ENCODE measurements at places on chromosomes 13 and 19.

GRCh38 chr19:21513651-21514050 lies 8.2 kb downstream of the ZNF429 start:
- no peak for DNase-seq

- DNase-seq = no peak
These were observed 19.0 kb downstream of the AKT2 start for GRCh38 chr19:40266119-40266518.

DNA sequence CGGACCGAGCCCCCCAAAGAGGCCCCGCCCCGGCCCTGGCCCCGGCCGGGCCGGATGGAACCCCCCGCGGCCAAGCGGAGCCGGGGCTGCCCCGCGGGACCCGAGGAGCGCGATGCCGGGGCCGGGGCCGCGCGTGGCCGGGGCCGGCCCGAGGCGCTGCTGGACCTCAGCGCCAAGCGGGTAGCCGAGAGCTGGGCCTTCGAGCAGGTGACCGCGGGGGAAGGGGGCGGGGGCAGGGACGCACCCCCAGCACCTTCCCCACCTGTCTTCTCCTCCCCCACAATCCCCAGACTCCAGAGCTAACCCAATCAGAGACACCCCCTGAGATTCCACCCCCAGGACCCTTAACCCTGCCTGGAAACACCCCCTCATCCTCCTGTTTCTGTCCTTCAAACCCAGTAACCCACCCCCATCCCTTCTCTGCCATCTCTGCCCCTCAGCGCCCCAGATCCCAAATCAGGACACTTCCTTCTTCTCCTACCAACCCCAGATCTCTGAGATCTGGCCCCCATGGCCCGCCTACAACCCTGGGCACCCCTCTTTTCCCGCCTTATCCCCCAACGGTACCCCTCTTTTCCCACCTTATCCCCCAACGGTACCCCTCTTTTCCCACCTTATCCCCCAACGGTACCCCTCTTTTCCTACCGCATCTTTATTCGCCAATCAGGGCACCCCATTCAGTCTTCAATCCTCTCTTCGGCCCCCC lies 505 bp downstream of the ZSWIM4 start:
- DNase-seq = no peak

DNA sequence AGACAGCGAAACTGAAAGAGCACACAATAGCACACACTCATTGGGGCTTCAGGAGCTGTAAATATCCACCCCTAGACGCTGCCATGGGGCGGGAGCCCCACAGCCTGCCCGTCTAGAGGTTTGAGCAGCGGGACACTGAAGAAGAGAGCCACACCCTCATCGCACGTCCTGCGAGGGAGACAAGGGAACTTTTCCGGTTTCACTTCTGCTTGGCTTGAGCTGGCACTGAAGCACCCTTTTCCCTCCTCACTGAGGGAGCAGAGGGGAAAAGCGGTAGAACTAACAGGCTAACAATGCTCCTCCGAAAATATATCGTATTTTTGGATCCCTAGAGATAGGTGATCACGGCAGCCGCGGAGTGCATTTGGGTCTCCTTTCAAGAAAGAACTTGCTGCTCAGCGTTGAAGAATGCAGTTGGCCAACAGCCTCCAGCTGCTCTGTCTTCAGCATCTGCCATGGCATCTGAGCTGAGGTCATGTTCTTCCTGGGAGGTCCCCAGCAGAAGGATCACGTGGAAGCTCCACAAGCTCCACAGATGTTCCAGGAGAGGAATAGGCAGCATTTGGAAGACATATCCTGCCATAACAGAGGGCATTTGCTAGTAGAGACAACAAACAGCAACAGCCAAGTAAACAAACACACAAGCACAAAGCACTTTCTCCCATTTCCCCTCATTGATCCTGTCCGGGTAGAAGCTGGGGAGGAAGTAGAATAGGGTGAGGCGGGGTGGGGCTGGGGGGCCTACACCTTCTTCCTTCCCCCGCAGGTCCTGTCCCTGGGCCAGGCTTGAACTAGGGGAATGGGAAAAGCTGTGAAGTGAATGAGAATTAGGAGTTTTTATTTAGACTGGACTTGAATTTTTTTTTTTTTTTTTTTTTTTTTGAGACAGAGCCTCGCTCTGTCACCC lies 44.8 kb upstream of the ALOX5AP start:
- no peak for DNase-seq

- DNase-seq = no peak
These were observed 813 bp downstream of the ZNF284 start for GRCh38 chr19:44072543-44073401.

DNA sequence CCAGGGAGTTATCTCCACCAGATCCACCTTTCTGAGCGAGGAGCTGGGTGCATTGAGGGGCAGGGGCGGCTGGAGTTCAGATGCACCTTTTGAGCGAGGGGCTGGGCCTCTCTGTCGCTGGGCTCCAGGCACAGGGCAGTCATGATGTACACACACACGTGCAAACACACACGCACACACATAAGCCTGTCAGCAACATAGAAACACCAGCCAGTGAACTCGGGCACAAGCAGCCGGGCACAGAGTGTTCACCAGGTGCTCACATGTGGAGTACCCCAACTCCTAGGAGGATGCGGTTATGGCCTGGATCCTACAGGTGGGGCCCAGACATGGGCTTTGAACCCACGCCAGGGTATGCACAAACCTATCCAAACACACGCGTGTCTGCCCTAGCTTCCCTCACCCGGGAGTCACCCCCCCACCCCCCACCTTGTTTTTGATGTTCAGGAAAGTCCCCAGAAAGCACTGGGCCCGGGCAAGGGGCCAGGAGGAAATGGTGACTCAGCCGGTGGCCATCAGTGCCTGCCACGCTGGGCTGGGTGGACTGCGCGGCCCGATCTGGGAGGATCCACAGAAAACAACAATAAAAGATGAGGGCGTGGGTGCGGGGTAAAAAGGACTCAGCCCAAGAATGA lies 13.3 kb downstream of the ARRDC2 start:
- DNase-seq = peak; percentile 82

DNA sequence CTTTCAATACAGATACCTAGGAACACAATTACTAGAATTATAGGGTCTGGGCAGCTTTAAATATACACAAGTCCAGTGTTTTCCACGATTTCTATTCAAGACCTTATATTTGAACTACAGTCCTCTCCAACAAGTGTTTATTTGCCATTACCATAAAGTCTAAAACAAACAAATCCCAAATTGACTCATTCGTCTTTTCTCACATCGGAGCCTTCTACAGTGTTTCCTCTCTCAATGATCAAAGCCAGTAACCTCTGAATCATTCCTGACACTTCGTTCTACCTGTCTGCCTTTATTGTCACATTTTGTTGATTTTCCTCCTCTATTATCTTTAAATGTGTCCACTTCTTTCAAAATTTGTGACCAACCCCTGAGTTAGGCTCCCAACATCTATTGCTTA lies 1356.5 kb upstream of the SLC10A2 start:
- no peak for DNase-seq

- no peak for DNase-seq
These were observed 19.2 kb downstream of the SIGLEC8 start for GRCh38 chr19:51439021-51439465.
